Stimulated activated CD8-positive, alpha-beta memory T cell treated with anti-CD3 and anti-CD28 coated beads, Interleukin-4, amount 100 ng/mL, for 1 hour (primary cell): ENCODE measurements at places on chromosomes 12 and 14.

- DNase-seq = no peak
These were observed 17.2 kb upstream of the OAS2 start for GRCh38 chr12:112961074-112961473.

GRCh38 chr12:80837342-80837978, 100.3 kb downstream of the LIN7A start:
- DNase-seq = no peak

GRCh38 chr12:121214855-121215745, 5.2 kb downstream of the P2RX4 start:
- DNase-seq = no peak

DNA sequence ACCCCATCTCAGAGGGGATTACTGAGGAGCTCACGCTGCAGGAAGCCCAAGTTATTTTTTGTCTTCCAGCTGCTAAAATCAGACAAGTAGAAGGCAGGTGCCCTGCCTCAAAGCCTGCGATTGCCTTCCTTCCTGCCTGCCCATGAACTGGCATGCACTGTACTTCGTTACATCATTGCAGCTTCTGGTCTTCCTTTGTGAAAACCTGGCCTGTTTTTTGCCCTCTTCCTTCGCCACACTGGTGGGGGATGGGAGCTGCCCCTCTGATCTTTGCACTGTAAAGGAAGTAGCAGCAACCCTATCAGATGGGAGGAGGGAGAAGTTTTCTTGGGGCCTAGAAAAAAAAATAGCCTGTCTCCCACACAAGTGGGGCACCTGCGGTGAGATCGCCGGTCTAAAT, 1098.7 kb downstream of the BCL11B start:
- peak; percentile 55 for DNase-seq

DNA sequence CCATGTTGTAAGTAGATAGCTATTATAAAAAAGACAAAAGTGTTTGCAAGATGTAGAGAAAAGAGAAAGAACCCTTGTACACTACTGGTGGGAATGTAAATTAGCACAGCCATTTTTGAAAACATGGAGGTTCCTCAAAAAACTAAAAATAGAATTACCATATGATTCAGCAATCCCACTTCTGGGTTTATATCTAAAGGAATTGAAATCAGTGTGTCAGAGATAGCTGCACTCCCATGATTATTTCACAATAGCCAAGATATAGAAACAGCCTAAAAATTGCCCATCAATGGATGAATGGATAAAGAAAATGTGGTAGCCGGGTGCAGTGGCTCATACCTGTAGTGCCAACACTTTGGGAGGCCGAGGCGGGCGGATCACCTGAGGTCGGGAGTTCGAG, 9.2 kb downstream of the PSMC6 start:
- DNase-seq = no peak
